Heart left ventricle (tissue), 16 donors: ENCODE measurements at places on chromosomes 4 and X. TPM values are rescaled to one million over a fixed set of nuclear protein-coding genes. Genes with fewer than 3 reads are reported as not detected.

The PDCL2 gene
- not detected for total RNA-seq

The CDS1 gene
- total RNA-seq = 0.93 TPM

The PCDH10 gene
- 0.06 TPM for total RNA-seq

The TLL1 gene
- 0.16 TPM for total RNA-seq

The TNIP3 gene
- not detected for total RNA-seq

The IQSEC2 gene
- total RNA-seq = 12.6 TPM

The TRO gene
- 1.6 TPM for total RNA-seq

The SPANXC gene
- not detected for total RNA-seq
